GM10248 (cell line): ENCODE measurements at places on chromosomes 1 and 21.

- no peak for DNase-seq
Observed at GRCh38 chr1:99956755-99957154, 13.0 kb upstream of the SLC35A3 start.

GRCh38 chr21:46183910-46184624, at the start of gene SPATC1L:
Gene SPATC1L (minus strand): TSS chr21:46184459. CDS start chr21:46182816, 1,643 bp downstream.
- DNase-seq = peak; percentile 78

DNA sequence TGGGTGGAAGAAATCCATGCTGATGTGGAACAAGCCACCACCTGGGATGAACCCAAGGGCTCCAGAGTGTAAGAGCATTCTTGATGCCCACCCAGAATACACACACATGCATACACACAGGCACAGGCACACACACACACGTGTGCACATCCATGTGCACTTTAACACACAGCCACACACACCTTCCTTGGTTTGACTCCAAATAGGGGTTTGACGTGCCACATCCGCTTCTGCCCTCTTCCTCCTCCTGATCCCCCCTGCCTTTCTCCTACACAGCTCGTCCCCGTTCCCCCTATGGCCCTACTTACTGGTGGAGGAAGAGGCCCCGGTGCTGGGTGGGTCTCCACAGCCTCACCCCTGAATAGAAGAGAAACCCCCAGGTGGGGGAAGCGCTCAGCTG, 16.0 kb downstream of the SPATA21 start:
- DNase-seq = no peak

DNA sequence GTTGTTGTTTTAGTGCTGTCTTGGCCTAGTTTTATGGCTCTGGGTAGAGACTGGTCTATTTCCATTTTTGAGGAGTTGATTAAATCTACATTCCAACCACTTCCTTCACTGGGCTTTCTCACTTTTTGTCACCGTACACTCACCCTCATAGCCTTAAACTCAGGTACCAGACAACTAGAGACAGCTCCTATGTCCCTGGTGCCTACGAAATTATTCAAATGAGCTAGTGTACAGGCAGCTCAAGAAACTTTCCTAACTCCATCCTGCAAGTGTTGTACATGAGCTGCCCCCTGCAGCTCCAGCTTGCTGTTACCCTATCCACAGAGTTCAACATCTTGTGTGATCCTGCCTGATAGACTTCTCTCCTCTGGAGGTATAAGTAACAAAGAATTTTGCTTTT, 704.8 kb upstream of the RGS18 start:
- DNase-seq = no peak

DNA sequence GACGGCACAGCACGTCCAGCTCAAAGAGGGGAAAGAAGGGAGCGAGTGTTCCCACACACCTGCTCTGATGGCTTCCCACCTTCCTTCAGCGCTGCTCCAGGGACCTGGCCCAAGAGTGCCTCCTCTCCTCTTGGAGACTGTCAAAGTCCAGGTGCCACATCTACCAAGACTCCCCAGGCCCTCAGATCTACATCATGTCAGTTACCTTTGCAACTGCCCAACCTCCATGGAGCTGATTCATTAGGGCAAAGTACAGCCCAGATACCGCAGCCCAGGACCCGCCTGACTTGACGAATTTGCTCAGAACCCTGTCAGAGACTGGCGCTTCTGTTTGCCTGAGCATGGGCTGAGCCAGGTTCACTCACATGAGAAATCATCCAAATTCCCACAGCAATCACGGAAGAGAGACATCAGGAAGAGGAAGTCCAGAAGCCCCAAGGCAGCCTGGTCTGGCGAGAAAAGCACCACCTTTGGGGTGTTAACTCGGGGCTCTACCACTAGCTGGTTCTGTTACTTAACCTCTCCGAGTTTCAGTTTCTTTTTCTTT, at the start of gene SEC16B:
Gene SEC16B, minus strand, starts transcription at position 234 of the 547 bp plus-strand sequence. CDS start 2,077 bp downstream, outside the sequence.
- DNase-seq = no peak

DNA sequence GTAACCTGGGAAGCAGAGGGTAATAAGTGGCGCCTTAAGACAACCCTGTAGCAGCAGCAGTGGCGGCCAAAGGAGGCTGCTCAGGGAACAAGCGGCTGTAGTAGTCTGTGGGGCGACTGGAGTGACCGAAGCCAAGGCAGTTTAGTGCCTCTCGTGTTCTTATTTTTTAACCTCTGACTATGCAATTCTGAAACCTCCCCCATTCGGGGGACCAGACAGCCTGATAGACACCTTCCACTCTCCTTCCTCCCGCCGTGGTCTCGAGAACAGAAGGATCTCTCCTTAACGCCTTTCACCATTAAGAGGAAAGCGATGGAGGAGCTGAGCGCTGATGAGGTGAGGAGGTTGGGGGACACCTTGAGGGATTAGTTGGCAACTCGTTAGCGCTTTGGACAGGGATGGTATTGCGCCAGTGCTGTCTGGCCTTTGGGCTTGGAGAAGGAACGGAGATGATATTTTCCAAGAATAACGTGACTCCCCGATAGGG, 644 bp downstream of the UBE4B start:
- no peak for DNase-seq

DNA sequence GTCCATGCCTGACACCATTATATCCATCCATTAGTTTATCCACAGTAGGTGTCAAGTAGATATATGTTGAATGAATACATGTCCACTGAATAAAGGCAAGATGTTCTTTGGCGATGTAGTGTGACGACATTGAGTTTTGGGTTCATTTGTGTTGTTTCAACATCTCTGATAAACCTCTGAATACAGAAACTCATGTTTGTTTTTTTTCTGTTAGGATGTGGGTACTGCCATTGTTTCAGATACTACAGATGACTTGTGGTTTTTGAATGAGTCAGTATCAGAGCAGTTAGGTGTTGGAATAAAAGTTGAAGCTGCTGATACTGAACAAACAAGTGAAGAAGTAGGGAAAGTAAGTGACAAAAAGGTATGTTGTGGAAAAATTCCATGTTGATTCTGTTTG, 28.1 kb downstream of the MDM4 start:
- DNase-seq = no peak

GRCh38 chr1:211703812-211704537, 28.6 kb upstream of the NEK2 start:
- DNase-seq = no peak

GRCh38 chr1:185396126-185396525, 79.1 kb upstream of the IVNS1ABP start:
- no peak for DNase-seq

- DNase-seq = no peak
Observed at GRCh38 chr1:82632155-82632554, 831.4 kb downstream of the ADGRL2 start.

GRCh38 chr1:188715566-188715965, 1762.1 kb downstream of the BRINP3 start:
- DNase-seq = no peak

GRCh38 chr1:229286099-229286766, 15.3 kb downstream of the RAB4A start:
- no peak for DNase-seq

DNA sequence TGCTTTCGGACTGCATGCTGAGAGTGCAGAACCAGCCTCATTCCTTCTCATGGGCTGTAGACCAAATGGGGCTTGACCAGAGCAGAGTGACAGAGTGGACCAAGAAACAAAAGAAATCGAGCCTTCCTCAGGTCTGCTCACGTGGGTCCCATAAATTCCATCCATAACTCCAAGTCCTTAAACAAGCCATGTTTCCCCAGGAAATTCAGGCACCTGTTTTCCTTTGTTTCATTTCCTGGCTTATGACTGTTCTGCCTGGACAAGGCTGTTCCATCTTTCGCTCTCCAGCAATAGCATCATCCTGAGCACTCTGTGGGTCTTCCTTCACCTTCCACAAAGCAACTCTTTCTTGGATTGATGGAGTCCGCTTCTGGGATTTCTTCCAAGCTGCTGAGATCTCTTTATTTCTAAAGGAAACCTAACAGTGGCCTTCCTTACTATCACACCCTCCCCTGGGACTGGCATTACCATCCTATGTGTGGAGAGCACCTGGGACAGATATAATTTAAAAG, 63.9 kb downstream of the LAMC2 start:
- DNase-seq = no peak

DNA sequence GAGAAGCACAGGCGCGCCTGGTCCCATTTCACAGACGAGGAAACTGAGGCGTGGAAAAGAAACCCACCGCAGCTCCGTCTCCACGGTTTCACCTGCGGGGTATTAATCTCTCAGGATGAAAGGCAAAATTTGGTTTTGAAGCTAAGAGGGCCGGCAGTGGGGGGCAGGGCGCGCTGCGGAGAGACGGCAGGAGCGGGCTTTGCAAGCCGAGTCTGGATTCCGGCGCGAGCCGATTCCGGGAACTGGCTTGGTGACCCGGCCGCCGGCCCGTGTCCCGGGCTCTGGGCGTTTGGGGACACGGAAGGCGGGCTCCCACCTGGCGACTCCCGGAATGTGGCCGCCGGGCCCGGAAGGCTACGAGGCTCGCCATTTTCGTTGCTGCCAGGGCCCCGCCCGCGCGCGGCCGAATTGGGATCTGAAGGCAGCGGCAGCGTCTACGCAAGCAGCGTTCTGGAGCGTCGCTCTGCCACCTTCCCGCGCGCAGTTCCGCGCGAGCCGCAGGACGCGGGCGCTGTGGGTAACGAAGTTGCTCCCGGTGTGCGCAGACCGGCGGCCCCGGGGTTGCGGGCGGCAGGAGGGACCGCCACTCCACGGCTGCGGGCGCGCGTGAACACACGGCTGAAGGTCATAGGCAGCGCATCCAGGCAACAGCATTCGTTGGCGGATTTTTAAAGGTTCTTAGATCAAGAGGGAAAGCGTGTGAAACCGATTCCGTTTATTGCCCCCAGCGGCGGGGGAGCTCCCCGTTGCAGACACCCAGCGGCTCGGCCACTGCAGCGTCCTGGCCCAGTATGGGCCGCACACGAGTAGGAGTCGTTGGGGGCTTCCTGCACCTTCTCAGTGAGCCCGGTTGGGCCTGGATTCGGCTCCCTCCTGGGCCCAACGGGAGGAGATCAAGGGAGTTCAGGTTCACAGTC, 5.4 kb upstream of the PRDM16 start:
- DNase-seq = no peak

DNA sequence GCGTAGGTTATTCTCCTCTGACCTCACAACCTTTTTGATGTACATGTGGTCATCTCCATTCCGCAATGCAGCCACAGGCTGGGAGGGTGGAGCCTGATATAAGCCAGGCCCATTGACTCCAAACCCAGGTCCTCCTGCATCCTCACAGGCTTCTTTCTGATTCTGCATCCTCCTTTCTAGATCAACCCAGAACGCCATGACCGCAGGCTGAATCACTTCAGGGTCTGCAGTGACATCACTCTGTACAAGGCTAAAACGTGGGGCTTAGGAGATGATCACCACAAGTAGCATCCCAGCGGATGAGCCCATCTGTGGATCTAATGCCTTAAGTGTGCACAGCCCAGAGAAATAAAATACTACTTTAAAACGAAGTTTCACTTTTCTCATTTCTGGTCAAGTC, 16.1 kb downstream of the EBNA1BP2 start:
- no peak for DNase-seq

GRCh38 chr1:207429963-207430362, 24.2 kb upstream of the CR2 start:
- peak; percentile 36 for DNase-seq

GRCh38 chr1:208604295-208604694, 360.1 kb upstream of the PLXNA2 start:
- peak; percentile 43 for DNase-seq
